ENCODE measurements at places on chromosomes 2 and 18.

- H3K4me1 ChIP-seq: no peaks in the 10 kb centered on the region
- no peak overlapping the region for H3K27ac ChIP-seq
- no peak for DNase-seq
- H3K36me3 ChIP-seq: no peaks in the 10 kb centered on the region
- H3K4me3 ChIP-seq: no peak overlapping the region
Observed at GRCh38 chr2:216796115-216796840, 63.6 kb downstream of the TNP1 start.

GRCh38 chr2:205730701-205731582 lies 48.6 kb downstream of the NRP2 start:
- H3K27me3 ChIP-seq: no peaks in the 10 kb centered on the region
- no peak for DNase-seq
- no peaks in the 10 kb centered on the region for H3K4me1 ChIP-seq
- no peak overlapping the region for H3K27ac ChIP-seq
- H3K36me3 ChIP-seq: peaks cover 13% of the 10 kb centered on the region
- H3K4me3 ChIP-seq: no peak overlapping the region

DNA sequence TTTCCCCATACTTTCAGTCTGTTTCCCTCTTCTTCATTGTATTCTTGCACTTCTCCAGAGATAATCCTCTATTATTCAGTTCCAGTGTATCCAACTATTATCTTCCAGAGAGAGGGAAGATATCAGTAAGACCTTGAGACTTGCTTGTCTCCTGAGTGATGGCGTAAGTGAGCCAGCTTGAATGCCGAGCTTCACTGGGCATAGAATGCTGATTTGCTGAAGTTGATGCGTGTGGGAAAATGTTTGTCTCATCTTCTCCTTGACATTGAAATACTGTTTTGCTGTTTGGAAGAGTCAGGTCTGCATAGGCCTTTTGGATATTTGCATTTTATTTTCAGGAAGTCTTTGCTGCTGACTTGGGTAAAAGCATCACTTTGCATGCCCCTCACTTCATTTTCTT lies 41.1 kb upstream of the MGAT5 start:
- no peaks in the 10 kb centered on the region for H3K27me3 ChIP-seq
- no peaks in the 10 kb centered on the region for H3K36me3 ChIP-seq
- no peak overlapping the region for H3K27ac ChIP-seq
- no peak overlapping the region for H3K4me3 ChIP-seq

GRCh38 chr2:136325844-136326331 lies 207.9 kb upstream of the CXCR4 start:
- no peaks in the 10 kb centered on the region for H3K27me3 ChIP-seq
- H3K27ac ChIP-seq: no peak overlapping the region
- DNase-seq: no peak

- H3K27ac ChIP-seq: no peak overlapping the region
- peaks cover 30% of the 10 kb centered on the region for H3K4me1 ChIP-seq
- DNase-seq: no peak
- H3K4me3 ChIP-seq: no peak overlapping the region
- H3K27me3 ChIP-seq: no peaks in the 10 kb centered on the region
- H3K36me3 ChIP-seq: no peaks in the 10 kb centered on the region
Observed at GRCh38 chr2:201964631-201965206, 68.9 kb upstream of the FZD7 start.

GRCh38 chr2:101520246-101520645 lies 45.3 kb upstream of the RFX8 start:
- peaks cover 8% of the 10 kb centered on the region for H3K4me1 ChIP-seq
- H3K36me3 ChIP-seq: no peaks in the 10 kb centered on the region
- no peak for DNase-seq
- H3K27ac ChIP-seq: no peak overlapping the region

DNA sequence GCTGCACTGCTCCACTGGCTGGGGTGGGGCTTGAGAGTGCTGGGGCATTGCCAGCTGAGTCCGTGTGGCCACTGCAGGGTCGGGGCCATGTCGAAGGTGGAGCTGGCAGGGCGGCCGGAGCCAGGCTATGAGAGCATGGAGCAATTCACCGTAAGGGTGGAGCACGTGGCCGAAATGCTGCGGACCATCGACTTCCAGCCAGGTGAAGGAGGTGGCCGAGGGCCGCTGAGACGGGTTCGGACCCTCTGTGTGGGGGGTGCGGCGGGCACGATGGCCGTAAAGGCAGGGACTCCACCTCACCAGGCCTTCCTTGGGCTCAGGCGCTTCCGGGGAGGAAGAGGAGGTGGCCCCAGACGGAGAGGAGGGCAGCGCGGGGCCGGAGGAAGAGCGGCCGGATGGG lies 2.1 kb downstream of the UCN start:
- H3K27me3 ChIP-seq: peaks cover 46% of the 10 kb centered on the region
- no peak overlapping the region for H3K4me3 ChIP-seq
- H3K36me3 ChIP-seq: peaks cover 6% of the 10 kb centered on the region
- H3K27ac ChIP-seq: no peak overlapping the region
- peaks cover 25% of the 10 kb centered on the region for H3K4me1 ChIP-seq

- H3K4me3 ChIP-seq: no peak overlapping the region
- H3K36me3 ChIP-seq: no peaks in the 10 kb centered on the region
- H3K27ac ChIP-seq: no peak overlapping the region
- H3K27me3 ChIP-seq: no peaks in the 10 kb centered on the region
Observed at GRCh38 chr2:155689791-155690190, 642.7 kb downstream of the NR4A2 start.

- no peak overlapping the region for H3K27ac ChIP-seq
- no peaks in the 10 kb centered on the region for H3K4me1 ChIP-seq
- DNase-seq: no peak
- no peak overlapping the region for H3K4me3 ChIP-seq
Observed at GRCh38 chr2:153601812-153602211, 123.2 kb upstream of the RPRM start.

DNA sequence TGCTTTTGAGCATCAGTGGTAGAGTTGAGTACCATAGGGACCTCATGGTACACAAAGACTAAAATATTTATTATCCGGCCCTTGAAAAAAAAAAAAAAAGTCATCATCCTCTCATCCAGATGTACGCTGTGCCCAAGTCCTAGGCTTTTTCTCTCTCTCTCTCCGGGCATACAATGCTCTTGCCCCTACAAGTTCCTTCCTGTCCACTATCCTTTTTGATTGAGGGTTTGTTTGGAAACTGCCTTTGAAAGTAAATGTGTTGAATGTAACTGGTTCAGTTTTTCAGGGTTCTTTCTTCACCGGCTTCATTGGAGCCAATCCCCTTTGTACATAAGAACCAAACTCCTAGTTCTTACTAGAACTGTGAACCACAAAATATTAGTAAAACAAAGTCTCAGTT lies 130.3 kb downstream of the MGAT5 start:
- no peak overlapping the region for H3K27ac ChIP-seq
- peaks cover 3% of the 10 kb centered on the region for H3K36me3 ChIP-seq

GRCh38 chr2:20838016-20838415 lies 15.1 kb upstream of the LDAH start:
- H3K27me3 ChIP-seq: peaks cover 18% of the 10 kb centered on the region
- H3K27ac ChIP-seq: no peak overlapping the region

DNA sequence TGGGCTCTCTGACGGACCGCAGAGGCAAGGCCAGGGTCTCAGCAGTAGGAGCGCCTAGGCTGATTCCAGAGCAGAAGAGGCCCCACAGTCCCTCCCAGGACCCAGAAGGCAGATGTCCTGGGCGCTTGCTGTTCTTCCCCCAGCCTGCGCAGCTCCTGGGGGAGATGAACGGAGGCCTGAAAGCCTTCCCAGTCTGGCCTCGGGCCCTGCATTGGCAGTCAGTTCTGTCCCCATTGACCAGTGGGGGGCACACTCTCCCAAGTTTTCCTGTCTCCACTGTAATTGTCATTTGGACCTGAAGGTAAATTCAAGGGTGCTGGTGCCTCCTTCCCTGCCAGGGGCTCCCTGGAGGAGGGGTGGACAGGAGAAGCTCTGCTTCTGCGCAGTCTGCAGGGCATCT lies 345.7 kb downstream of the CYP26B1 start:
- H3K36me3 ChIP-seq: no peaks in the 10 kb centered on the region
- no peaks in the 10 kb centered on the region for H3K27me3 ChIP-seq
- H3K4me1 ChIP-seq: peaks cover 4% of the 10 kb centered on the region
- DNase-seq: peak; percentile 16

- no peaks in the 10 kb centered on the region for H3K4me1 ChIP-seq
- no peaks in the 10 kb centered on the region for H3K36me3 ChIP-seq
- no peak overlapping the region for H3K27ac ChIP-seq
- no peak overlapping the region for H3K4me3 ChIP-seq
- no peaks in the 10 kb centered on the region for H3K27me3 ChIP-seq
Observed at GRCh38 chr18:58998401-58999203, 133.9 kb downstream of the ZNF532 start.

- H3K36me3 ChIP-seq: peaks cover 18% of the 10 kb centered on the region
- H3K4me3 ChIP-seq: no peak overlapping the region
- H3K27ac ChIP-seq: peak overlapping the region; percentile 91
- peak; percentile 47 for DNase-seq
- H3K27me3 ChIP-seq: peaks cover 27% of the 10 kb centered on the region
- H3K4me1 ChIP-seq: peaks cover 39% of the 10 kb centered on the region
Observed at GRCh38 chr2:238240757-238241711, 1.2 kb upstream of the HES6 start.

DNA sequence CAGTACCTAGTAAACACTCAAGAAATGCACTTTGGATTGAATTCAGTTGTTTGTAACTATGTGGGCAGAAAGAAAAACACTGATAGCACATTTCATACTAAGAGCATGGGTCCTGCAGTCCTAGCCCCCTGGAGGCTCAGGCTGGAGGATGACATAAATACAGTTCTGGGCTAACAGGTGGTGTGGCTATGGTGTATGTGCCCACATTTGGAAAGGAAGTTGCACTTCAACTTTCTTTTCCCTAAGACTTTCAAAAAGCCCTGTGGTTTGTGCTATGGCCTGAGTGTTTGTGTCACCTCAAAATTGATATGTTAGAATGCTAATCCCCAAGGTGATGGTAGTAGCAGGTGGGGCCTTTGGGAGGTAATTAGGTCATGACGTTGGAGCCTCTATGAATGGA lies 218.2 kb downstream of the CDCA7 start:
- no peak overlapping the region for H3K27ac ChIP-seq
- peak; percentile 11 for DNase-seq
- peaks cover 15% of the 10 kb centered on the region for H3K4me1 ChIP-seq
- no peaks in the 10 kb centered on the region for H3K27me3 ChIP-seq
